ENCODE measurements at places on chromosomes 2 and 18.

- DNase-seq, result no peak
Measured at GRCh38 chr2:231716666-231717280, 8.4 kb downstream of the PTMA start.

DNA sequence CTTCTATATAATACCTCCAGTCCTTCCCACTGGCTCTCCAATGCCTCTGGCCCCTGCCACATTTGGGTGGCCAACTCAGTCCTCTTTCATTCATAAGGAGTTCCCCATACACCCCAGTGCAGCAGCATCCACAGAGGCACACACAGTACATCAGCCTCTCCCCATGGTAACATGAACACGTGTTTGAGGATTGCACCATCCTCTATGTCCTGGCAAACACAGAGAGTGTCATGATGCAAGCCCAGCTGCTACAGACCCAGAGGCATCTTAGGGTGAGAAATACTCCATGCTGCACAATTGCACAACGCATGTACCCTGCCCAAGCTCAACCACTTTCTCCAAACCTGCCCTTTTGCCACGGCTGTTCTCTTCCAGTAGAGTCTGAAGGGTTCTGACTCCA, 11.5 kb downstream of the IGFBP5 start:
- DNase-seq, result no peak

- DNase-seq, result no peak
Measured at GRCh38 chr2:121372721-121373353, 87.8 kb upstream of the TFCP2L1 start.

GRCh38 chr2:239928391-239929350, 96.5 kb downstream of the NDUFA10 start:
- DNase-seq, result no peak

GRCh38 chr2:144131042-144131441, 388.9 kb downstream of the ZEB2 start:
- no peak for DNase-seq

All from NCI-H446 treated with DMSO at 0.1 percent for 48 hours (cell line).